HFFc6 (cell line): ENCODE measurements at places on chromosomes 7 and 10.

- DNase-seq, result no peak
- no peaks in the 10 kb centered on the region for H3K36me3 ChIP-seq
- H3K4me3 ChIP-seq, result no peak overlapping the region
- no peak overlapping the region for H3K27ac ChIP-seq
- H3K4me1 ChIP-seq, result peaks cover 28% of the 10 kb centered on the region
These were observed 121.5 kb downstream of the SEMA3D start for GRCh38 chr7:85065306-85065705.

DNA sequence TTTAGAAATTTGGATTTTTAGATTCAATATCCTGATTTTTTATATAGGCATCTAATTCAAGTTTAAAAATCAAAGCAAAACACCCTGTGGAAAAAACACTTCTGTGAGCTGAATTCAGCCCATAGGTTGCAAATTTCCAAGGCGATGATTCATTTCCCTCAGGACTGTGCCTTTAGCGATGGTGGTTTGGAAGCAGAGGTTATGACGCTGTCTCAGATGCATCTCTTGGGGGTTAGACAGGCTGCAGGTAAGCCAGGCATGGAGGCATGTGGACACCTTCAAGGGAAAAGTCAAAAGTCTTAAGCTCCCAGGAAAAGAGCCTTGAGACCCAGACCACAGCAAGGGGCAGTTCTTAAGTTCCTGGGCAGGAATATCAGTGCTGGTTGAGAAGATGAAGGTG lies 9.5 kb upstream of the FRA10AC1 start:
- peaks cover 11% of the 10 kb centered on the region for H3K4me1 ChIP-seq
- no peak for DNase-seq
- no peak overlapping the region for H3K27ac ChIP-seq
- H3K36me3 ChIP-seq, result no peaks in the 10 kb centered on the region
- peaks cover 2% of the 10 kb centered on the region; the same call in 1 of the 2 replicates for H3K27me3 ChIP-seq

DNA sequence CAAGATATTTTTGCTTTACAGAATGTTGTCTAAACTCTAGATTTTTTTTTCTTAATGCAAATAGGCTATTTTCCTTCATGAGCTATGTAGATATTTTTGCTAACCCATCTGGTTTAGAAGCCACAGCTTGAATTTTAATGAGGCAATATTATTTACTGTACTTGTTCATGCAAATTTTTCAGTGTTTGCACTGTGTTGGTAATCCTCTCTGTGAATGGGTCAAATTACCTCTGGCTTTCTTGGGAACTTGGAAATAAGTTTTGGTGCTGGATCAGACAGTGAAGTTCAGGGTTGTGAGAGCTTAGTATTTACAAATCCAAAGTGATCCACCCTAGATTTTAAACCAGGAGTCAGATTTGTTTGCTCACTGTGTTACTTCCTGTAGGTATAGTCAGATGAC lies 686.9 kb downstream of the NXPH1 start:
- DNase-seq, result no peak
- no peaks in the 10 kb centered on the region; the same call in 1 of the 2 replicates for H3K27me3 ChIP-seq
- no peaks in the 10 kb centered on the region for H3K4me1 ChIP-seq

DNA sequence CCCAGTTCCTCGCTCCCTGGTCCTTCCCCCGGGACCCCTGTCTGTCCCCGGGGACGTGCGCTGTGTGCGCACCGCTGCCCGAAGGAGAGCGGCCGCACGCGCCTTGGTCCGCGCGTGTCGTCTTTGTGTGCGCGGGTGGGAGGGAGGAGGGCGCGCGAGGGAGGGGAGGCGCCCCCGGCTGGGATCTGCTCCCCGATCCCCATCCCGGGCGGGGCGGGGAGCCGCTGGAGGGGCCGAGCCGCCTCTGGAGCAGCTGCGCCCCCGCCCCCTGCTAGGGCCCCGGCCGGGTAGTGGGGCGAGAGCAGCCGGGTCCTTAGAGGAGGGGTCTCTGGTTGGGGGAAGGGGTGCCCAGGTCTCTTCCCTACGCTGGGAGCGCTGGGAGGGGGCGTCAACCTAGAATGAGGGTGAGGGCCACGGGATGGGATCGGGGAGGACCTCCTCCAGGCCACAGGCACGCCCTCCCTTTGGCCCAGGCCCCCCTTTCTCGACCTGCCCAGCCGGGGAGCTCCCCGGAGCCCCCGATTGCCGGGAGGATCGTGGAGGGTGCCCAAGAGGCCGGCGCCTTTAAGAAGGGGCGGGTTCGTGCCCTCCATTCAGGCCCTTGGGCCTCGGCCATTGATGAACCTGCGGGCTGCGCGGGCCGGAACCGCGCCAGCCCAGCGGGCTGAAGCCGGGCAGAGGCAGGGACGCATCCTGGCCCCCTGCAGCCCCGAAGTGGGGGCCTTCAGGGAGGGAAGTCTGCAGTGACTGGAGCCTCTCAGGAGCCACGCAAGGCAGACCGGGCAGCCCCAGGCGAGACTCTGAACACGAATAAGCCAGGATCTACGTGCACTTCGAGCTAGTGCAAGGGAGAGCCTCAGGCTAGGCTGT lies 678 bp downstream of the SH2B2 start:
- H3K27ac ChIP-seq, result no peak overlapping the region
- no peaks in the 10 kb centered on the region for H3K36me3 ChIP-seq
- peak; percentile 10 for DNase-seq
- H3K4me3 ChIP-seq, result peak overlapping the region; percentile 53
- H3K4me1 ChIP-seq, result peaks cover 4% of the 10 kb centered on the region; the same call in 1 of the 2 replicates
- H3K27me3 ChIP-seq, result peaks cover 7% of the 10 kb centered on the region

DNA sequence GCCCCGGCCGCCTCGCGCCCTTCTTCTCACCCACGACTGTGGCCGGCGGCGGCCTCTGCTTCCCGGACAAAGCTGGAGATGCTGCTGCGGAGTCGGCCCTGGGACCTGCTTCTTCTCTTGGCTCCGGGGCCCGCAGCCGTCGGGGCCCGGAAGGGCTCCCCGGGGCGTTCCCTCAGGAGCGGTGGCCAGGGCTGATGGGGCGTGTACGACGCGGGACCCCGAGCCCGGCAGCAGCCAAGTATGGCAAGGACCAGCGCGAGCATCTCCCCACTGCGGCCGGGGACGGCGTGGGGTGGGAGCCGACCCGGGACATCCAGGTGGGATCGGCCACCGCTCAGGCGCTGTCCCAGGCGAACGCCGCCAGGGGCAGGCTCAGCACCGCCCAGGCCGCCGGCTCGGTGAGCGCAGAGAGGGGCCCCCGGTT lies 27.6 kb upstream of the BMS1 start:
- H3K27ac ChIP-seq, result no peak overlapping the region
- no peaks in the 10 kb centered on the region for H3K36me3 ChIP-seq
- DNase-seq, result no peak

DNA sequence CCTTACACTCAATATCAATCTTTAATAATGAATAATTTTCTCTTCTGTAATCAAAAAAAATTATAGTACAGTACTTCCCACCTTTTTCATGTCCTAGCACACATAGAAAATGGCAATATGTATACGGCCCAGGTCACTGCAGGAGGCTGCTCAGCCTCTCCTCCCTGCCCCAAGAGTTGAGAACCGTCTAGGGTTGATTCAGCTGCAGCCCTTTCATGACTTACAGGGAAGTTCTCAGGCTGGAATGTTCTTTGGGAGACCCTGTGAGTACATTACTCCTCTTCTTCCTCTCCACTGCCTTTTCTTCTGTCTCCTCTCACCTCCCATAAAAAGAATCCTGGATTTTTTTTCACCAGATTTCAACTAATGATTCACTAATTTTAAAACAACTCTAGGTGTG lies 180.0 kb downstream of the HDAC9 start:
- no peak overlapping the region for H3K27ac ChIP-seq
- H3K4me1 ChIP-seq, result peaks cover 14% of the 10 kb centered on the region
- H3K36me3 ChIP-seq, result no peaks in the 10 kb centered on the region; the same call in 1 of the 2 replicates

DNA sequence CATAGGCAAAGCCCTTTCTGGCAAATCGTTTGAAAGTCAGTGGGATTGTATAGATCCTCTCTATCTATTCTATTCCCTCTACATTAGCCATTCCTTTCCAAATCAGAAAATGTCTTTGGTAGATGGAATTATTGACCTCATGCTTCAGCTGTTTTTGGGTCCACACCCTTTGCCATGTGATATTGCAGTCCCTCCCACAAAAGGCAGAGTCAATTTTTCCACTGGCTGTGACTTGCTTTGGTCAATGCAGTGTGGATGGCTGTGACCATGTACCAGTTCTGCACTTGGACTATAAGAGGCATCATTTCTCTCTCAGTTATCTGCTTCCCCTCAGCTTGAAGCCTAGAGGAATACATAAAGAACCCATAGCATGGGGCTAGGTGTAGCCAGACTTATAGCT lies 332.9 kb downstream of the PTEN start:
- no peaks in the 10 kb centered on the region; the same call in 1 of the 2 replicates for H3K27me3 ChIP-seq
- no peak overlapping the region for H3K4me3 ChIP-seq
- no peaks in the 10 kb centered on the region for H3K36me3 ChIP-seq
- no peak for DNase-seq
- no peak overlapping the region for H3K27ac ChIP-seq

- peaks cover 15% of the 10 kb centered on the region; the same call in 1 of the 2 replicates for H3K36me3 ChIP-seq
- DNase-seq, result no peak
These were observed 4.2 kb upstream of the PILRA start for GRCh38 chr7:100369105-100369504.

GRCh38 chr7:11710377-11710776 lies 121.6 kb downstream of the THSD7A start:
- H3K4me1 ChIP-seq, result no peaks in the 10 kb centered on the region
- no peaks in the 10 kb centered on the region for H3K36me3 ChIP-seq
- no peak for DNase-seq
- no peak overlapping the region for H3K4me3 ChIP-seq
- H3K27ac ChIP-seq, result no peak overlapping the region

- peaks cover 14% of the 10 kb centered on the region for H3K27me3 ChIP-seq
- no peaks in the 10 kb centered on the region for H3K36me3 ChIP-seq
- H3K27ac ChIP-seq, result no peak overlapping the region
- DNase-seq, result no peak
- no peak overlapping the region for H3K4me3 ChIP-seq
- 0 out of 2 replicates have a peak, but pooled peaks cover 5% of the 10 kb centered on the region for H3K4me1 ChIP-seq
These were observed 8.4 kb downstream of the HABP2 start for GRCh38 chr10:113561214-113561613.

DNA sequence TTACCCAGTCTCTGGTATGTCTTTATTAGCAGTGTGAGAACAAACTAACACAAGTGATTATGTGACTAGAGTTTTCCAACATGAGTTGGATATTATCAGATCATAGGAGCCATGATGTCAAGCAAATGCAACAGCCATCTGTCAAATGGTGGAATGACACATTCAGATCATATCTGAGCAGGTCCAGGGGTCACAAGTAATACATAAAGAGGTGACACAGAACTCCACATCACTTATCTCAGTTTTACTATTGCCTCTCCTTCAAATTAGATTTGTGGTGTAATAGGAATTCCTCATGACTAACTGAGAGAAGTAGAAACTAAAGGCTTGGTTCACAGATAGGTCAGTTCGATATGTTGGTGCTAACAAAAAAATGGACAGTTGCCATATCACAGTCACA lies 12.2 kb upstream of the SAMD9L start:
- peaks cover 7% of the 10 kb centered on the region for H3K36me3 ChIP-seq
- peaks cover 40% of the 10 kb centered on the region for H3K4me1 ChIP-seq
- H3K27me3 ChIP-seq, result no peaks in the 10 kb centered on the region; the same call in 1 of the 2 replicates
- 0 out of 2 replicates have a peak overlapping the region, but pooled peaks have one; percentile 27 for H3K27ac ChIP-seq
- DNase-seq, result peak; percentile 48

GRCh38 chr7:66840316-66840715 lies 80.7 kb upstream of the TMEM248 start:
- peaks cover 12% of the 10 kb centered on the region for H3K4me1 ChIP-seq
- H3K4me3 ChIP-seq, result no peak overlapping the region
- peaks cover 6% of the 10 kb centered on the region for H3K27me3 ChIP-seq
- DNase-seq, result no peak

- peaks cover 32% of the 10 kb centered on the region for H3K4me1 ChIP-seq
- no peak overlapping the region for H3K4me3 ChIP-seq
- peaks cover 8% of the 10 kb centered on the region for H3K27me3 ChIP-seq
- H3K36me3 ChIP-seq, result no peaks in the 10 kb centered on the region
- no peak overlapping the region for H3K27ac ChIP-seq
These were observed 21.5 kb upstream of the PDLIM1 start for GRCh38 chr10:95312257-95312656.

GRCh38 chr10:3533296-3533695 lies 251.7 kb downstream of the KLF6 start:
- no peaks in the 10 kb centered on the region for H3K36me3 ChIP-seq
- DNase-seq, result no peak
- H3K4me3 ChIP-seq, result no peak overlapping the region
- H3K27me3 ChIP-seq, result peaks cover 2% of the 10 kb centered on the region
